ENCODE measurements at places on chromosomes 3 and 15.
A peak's percentile ranks its signal among the peaks of the same experiment; 100 is the strongest.

DNA sequence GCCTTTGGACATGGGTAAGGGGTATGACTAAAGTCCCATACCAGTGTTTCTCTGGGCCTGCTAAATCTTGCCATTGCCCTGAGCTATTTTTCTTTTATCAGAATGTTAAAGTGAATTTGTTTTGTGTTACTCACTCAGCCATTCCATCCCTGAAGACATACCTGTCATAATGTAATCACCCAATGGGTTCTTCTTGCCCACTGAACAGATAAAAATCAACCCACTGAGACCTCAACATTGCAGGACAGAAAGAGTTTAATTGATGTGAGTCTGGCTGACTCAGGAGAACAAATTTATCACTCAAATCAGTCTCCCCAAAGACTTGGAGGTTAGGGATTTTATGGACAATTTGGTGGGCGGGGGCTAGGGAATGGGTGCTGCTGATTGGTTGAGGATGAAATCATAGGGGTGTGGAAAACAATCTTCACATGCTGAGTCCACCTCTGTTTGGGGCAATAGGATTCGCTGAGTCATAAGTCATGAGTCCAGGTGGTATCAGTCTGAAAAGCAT is 47.4 kb downstream of the ILDR1 start:
- DNase-seq, result no peak

- peak; percentile 13 for DNase-seq
Observed at GRCh38 chr3:143121241-143122088, 1.9 kb downstream of the CHST2 start.

DNA sequence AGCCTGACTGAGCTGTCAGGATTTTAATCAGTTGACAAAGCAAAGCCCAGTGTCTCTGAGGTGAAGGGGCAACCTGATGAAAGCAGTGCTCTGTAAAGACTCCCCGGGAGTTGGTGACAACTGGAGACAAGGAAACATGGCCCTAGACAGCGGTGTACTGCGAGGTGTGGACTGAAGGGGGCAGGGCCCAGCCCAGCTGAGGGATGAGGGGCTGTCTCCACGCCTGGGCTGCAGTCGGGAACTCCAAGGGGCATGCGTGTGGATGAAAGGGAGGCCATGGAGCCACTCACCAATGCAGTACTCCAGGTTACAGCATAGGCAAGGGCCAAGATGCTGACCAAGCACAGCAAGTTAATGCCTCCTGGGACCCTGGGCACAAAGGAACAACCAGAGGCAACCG is 45.1 kb downstream of the SCAP start:
- DNase-seq, result no peak

DNA sequence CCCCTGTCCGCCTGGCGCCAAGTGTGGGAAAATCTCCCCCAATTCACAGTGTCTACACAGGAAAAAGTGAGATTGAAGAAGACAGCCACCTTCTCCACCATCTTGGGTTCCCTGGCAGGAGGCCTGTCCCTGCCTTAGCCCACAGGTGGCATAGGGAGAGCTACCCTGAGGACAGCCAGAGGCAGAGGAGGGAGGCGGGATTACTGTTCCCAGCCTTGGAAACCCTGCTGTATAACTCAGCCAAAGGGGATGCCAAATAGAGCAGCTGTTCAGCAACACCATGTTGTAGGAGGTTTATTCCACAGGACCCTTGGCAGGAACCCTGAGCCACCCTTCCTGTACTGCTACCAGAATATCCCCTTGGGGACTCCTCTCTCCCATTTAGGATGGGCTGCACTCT is 54.8 kb downstream of the PAK2 start:
- no peak for DNase-seq

DNA sequence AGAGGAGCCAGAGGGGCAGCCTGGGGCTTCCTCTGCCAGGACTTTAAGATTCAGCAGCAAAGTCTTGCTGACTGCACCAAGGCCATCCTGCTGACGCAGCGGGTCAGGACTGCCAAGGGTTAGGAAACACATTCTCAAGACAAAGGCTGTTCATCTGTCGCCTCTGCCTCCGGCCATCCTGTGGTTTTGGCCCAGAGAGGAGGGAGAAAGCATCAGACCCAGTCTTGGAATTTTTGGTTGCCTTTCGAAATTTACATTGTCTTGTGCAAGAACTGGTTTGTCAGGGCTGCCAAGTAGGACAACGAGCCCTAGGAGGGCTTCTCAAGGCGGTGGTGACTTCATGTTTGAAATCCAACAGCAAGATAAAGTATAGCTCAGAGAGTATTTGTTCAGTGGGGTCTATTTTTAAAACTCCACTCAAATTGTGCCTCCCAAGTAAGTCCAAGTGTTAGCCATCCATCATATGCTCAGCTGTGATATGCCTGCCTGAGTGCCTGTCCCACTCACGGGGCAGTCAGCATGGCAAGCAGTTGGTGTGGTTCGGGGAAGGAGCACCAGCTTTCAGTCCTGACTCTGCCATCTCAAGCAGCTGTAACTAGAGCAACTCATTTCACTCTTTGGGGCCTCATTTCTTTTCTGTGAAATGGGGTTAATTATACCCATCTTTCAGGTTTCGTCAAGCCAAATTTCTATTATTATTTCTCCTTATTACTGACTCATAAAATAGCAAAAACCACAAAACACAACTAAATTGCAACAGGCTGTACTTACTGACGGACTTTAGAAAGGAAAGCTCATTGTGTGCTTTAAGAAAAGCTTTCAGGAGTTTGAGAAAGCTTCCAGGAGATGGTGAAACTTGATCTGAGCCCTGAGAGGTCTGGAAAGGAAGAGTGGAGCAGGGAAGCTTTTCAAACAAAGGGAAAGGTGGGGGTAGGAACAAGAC is 42.4 kb upstream of the RHO start:
- no peak for DNase-seq

DNA sequence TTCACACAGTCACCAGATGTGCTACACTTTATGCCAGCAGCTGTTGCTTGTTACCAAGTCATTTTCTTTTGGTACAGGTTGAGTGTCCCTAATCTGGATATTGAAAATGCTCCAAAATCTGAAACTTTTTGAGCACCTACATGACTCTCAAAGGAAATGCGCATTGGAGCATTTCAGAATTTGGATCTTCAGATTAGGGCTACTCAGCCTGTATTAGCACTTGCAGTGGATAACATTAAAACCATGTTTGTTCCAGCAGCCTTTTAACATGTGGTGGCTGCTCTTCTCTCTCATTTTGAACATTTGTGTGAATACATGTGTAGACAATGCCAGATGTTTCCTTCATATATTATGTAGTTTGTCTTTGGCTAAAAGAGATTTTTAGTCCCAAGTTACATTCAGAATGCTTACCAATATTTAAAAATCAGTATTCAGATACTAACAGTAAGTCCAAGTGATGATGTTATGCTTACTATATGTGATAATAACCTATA is 230.9 kb upstream of the UBE2E1 start:
- DNase-seq, result no peak

DNA sequence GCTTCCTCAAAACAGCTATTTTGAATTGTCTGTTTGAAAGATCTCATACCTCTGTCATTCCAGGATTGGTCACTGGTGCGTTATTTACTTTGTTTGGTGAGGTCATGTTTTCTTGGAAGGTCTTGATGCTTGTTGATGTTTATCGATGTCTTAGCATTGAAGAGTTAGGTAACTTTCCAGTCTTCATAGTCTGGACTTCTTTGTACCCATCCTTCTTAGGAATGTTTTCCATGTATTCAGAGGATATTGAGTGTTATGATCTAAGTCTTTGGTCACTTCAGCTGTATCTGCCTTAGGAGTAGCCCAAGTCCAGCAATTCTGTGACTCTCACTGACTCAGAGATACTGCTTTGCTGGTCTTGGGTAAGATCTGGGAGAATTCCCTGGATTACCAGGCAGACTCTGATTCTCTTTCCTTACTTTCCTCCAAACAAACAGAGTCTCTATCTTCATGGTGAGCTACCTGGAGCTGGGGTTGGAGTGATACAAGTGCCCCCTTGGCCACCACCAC is 398.6 kb downstream of the ZIC4 start:
- no peak for DNase-seq

DNA sequence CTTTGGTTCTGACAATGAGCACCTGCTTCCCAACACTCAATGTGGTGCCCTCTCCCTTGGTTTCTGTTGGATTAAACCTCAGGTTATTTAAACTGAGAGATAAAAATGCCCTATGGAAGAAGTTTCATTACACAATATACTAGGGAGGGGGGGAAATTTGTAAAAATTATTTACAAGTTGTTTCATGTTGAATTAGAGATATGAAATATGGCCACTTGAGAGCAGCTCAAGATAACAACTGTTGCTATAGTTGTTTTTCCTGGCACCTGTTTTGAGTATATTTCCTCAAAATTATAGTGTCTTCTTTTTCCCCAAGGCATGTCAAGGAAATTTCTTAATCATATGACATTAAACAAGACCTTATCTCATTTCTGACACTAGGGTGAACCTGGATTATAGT is 101.7 kb upstream of the COL6A5 start:
- no peak for DNase-seq

Data from OCI-LY7 (cell line).